ENCODE measurements at places on chromosomes 4 and X.

DNA sequence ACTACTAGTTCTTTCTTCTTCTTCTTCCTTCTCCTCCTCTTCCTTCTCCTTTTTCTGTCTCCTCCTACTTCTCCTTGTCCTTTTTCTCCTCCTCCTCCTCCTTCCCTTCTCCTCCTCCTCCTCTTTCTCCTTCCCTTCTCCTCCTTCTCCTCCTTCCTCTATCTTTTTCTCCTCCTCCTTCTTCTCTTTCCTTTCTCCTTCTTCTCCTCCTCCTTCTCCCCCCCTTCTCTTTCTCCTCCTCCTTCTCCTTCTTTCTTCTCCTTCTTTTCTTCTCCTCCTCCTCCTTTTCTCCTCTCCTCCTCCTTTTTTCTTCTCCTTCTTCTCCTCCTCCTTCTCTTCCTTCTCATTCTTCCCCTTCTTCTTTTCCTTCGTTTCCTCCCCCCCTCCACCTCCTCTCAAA is 21.8 kb upstream of the NAP1L5 start:
- DNase-seq: no peak

GRCh38 chr4:2402941-2403340 is 15.5 kb downstream of the ZFYVE28 start:
- DNase-seq: no peak

- DNase-seq: peak; percentile 12
Measured at GRCh38 chrX:20393944-20394343, 127.2 kb upstream of the RPS6KA3 start.

GRCh38 chrX:13571136-13571535 is 1.7 kb downstream of the EGFL6 start:
- no peak for DNase-seq

- peak; percentile 62 for DNase-seq
Measured at GRCh38 chr4:87838890-87839591, 6.3 kb downstream of the MEPE start.

Measured in AG08395 (cell line).